Activated naive CD8-positive, alpha-beta T cell treated with anti-CD3 and anti-CD28 coated beads, Interleukin-2, amount 50 U/mL, for 24 hours (primary cell): ENCODE measurements at places on chromosomes 4 and X.

DNA sequence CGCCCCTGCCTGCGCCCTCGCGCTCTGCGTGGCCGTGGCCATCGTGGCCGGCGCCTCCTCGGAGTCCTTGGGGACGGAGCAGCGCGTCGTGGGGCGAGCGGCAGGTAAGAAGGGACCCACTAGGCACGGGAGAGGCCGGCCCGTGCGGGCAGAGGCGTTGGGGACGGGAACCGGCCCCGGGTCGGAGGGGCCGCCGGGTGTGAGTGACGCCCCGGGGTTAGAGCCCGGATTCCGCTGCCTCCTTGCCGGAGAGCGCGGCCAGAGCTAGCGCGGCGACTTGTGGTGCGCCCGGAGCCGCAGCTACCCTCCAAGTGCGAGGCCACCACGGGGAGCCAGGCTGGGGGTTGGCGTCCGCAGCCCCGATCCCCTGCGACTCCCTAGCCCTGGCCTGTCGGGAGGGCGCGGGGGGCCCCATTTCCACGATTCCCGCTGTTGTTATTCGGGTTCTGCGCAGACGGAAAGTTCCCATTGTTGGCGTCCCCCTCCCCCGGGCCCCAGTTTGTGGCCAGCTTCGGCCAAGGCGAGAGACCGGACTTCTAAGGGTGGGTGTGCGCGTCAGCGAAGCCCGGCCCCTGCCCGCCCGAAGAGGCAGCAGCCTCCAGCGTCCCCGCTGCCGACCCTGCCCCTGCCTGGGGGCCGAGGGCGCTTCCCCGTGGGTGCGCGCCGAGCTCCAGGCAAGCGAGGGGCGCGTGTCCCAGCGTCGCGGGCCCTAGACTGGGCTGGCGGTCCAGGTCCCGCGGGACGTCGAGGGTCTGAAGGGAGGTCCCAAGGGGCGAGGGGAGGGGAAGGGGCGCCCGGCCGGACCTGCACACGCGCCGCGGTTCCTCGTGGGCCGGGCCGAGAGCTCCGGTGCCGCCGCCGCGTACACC lies 1.1 kb downstream of the FGFR3 start:
- peaks cover 17% of the 10 kb centered on the region for H3K27me3 ChIP-seq
- no peaks in the 10 kb centered on the region for H3K36me3 ChIP-seq
- H3K4me3 ChIP-seq = no peak overlapping the region

DNA sequence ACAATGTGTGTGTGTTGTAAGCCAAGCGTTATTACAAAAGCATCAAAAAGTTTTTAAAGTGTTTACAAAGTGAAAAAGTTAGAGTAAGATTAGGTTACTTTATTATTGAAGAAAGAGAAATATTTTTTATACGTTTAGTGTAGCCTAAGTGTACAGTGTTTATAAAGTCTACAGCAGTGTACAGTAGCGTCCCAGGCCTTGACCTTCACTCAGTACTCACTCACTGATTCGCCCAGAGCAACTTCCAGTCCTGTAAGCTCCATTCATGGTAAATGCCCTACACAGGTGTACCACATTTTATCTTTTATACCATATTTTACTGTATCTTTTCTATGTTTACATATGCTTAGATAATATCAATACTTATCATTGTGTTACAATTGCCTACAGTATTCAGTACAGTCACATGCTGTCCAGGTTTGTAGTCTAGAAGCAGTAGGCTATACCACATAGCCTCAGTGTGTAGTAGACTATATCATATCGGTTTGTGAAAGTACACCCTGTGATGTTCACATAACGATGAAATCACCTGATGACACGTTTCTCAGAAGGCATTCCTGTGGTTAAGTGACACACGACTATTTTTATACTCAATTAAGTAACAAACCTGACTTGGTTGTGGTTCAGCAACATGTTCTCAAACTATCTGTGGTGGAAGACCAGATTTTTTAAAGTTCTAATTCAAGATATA lies 152.0 kb upstream of the EDNRA start:
- DNase-seq = no peak
- H3K4me1 ChIP-seq = no peaks in the 10 kb centered on the region
- H3K36me3 ChIP-seq = no peaks in the 10 kb centered on the region

GRCh38 chr4:3017504-3017903 lies 54.1 kb downstream of the GRK4 start:
- H3K27me3 ChIP-seq = no peaks in the 10 kb centered on the region
- H3K27ac ChIP-seq = no peak overlapping the region
- no peaks in the 10 kb centered on the region for H3K4me1 ChIP-seq
- H3K4me3 ChIP-seq = no peak overlapping the region

- no peak overlapping the region for H3K4me3 ChIP-seq
- no peaks in the 10 kb centered on the region for H3K4me1 ChIP-seq
- no peak overlapping the region for H3K27ac ChIP-seq
- no peaks in the 10 kb centered on the region for H3K36me3 ChIP-seq
Observed at GRCh38 chr4:128716338-128716737, 93.2 kb upstream of the JADE1 start.

DNA sequence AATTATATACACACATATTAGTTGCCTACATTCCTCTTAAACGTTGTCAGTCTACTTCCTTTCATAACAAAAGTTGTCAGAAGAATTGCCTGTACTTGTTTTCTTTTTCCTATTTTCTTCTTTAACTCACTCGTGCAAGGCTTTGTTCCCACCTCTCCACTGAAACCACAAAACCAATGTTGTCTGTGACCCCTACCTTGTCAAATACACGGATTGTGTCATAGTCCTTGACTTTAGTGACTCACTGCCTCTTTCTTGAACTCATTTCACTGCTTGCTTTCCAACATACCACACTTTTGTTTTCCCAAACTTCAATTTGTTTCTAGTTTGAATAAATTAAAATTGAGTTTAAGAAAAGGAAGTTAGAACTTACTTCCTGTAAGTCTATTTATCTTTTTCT lies 283.9 kb upstream of the AGA start:
- no peak overlapping the region for H3K4me3 ChIP-seq
- H3K4me1 ChIP-seq = no peaks in the 10 kb centered on the region
- no peaks in the 10 kb centered on the region for H3K36me3 ChIP-seq
- DNase-seq = no peak
- H3K27me3 ChIP-seq = peaks cover 2% of the 10 kb centered on the region

GRCh38 chr4:124018383-124019317 lies 622.1 kb downstream of the SPRY1 start:
- peak; percentile 1 for DNase-seq
- no peak overlapping the region for H3K27ac ChIP-seq
- H3K27me3 ChIP-seq = no peaks in the 10 kb centered on the region
- no peaks in the 10 kb centered on the region for H3K36me3 ChIP-seq
- H3K4me1 ChIP-seq = peaks cover 5% of the 10 kb centered on the region

DNA sequence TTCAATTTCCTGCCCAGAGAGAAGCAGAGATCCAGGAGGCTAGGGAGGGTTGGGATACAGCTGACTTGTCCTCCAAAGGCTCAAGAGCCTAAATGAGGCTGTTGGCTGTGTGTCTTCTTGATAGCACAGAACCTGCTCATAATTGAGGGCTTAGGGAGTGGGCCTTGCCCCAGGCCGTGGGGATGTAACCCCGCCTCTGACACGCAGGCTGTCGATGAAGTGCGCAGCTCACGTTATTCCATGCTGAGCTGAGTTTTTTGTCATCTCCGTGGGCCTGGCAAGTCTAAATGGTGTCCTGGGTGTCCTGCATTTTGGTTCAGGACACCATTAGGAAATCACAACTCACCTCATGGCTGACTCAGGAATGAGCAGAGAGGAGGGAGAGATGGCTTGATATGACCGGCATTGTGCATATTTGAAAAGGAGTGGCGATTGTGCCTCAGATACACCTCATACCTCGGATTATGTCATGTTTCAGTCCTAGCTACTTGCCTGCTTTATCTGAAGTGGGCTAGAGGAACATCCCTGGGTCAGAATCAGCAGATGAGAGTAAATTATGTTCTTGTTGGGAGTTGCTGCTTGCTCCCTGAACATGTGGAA lies 43.7 kb downstream of the FHDC1 start:
- no peaks in the 10 kb centered on the region for H3K36me3 ChIP-seq
- H3K27me3 ChIP-seq = no peaks in the 10 kb centered on the region

DNA sequence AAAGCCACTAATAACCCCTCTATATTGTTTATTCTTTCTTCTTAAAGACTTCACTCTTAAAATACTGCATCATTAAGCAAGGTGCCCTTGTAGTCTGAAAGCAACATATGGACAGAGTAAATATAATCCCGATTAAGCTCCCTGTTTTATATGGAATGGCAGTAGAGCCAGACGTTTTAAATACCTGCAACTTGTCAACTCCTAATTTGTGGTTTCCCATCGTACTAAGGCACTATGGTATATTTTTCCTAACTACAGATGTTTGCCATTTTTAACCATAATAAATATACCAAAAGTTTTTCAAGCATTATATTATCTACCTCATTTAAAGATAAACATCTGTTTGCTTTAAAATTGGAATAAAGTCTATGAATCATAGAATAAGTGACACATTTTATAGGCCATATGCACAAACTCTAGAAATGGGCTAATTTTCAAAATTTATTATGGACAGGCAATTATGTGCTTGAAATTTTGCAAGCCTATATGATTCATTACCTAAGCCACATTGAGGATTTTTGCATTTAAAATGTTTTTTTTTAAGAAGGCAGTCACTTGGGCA lies 194.6 kb downstream of the FRMPD4 start:
- peaks cover 1% of the 10 kb centered on the region for H3K27me3 ChIP-seq
- H3K27ac ChIP-seq = no peak overlapping the region
- H3K4me3 ChIP-seq = no peak overlapping the region
- no peaks in the 10 kb centered on the region for H3K36me3 ChIP-seq
- no peaks in the 10 kb centered on the region for H3K4me1 ChIP-seq
- DNase-seq = no peak

DNA sequence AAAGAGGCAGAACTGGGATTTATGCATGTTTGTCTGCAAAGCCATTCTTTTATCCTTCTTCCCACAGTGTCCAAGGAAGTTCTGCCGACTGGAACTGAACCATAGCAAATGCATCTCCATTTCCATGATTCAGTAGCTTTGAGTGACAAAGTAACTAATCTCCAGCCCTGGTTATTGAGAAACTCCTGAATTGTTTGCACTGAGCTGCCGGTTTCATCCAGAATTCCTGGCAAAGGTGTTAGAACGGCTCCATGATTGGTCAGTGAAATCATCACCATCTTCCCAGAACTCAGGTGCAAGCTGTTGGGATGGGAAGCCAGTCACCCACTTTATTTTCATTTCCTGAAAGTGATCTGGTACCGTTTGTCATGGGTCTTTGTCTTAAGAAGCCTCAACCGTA lies 47.0 kb upstream of the SLC34A2 start:
- H3K4me3 ChIP-seq = no peak overlapping the region
- no peak for DNase-seq
- no peaks in the 10 kb centered on the region for H3K4me1 ChIP-seq
- H3K27ac ChIP-seq = no peak overlapping the region
- no peaks in the 10 kb centered on the region for H3K36me3 ChIP-seq
- no peaks in the 10 kb centered on the region for H3K27me3 ChIP-seq

- no peaks in the 10 kb centered on the region for H3K36me3 ChIP-seq
- no peak overlapping the region for H3K27ac ChIP-seq
- no peaks in the 10 kb centered on the region for H3K4me1 ChIP-seq
- no peak for DNase-seq
Observed at GRCh38 chr4:59647011-59647410, 1553.1 kb upstream of the ADGRL3 start.

DNA sequence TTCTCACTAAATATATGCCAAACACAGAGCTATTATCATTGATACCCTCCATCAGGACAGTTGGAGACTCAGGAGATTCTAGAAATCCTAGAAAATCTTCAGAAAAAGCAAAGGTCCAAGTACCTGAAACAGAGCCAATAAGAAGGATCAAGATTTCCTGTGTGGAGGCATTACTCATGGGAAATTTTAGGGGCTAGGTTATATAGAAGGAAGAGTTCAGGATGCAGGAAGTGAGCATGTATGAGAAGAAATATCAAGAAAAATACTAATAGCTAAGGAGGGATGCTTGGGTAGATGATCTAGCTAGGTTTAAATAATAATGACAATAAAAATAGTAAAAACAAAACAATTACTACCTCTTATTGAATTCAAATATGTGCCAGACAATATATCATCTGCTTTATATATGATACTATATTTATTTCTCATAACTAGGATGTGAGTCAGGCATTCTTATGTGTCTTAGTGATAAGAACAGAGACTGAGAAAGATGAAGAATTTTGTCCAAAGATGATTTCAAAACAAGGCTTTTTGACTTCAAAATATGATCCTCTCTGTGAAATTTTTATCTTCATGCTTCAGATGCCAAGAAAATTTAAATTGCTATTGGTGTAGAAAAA lies 66.4 kb upstream of the HHIP start:
- no peaks in the 10 kb centered on the region for H3K27me3 ChIP-seq
- H3K4me1 ChIP-seq = no peaks in the 10 kb centered on the region
- DNase-seq = no peak

GRCh38 chr4:113476800-113477199 lies 284.7 kb downstream of the CAMK2D start:
- no peak overlapping the region for H3K4me3 ChIP-seq
- H3K36me3 ChIP-seq = peaks cover 64% of the 10 kb centered on the region
- DNase-seq = peak; percentile 30
- H3K27me3 ChIP-seq = no peaks in the 10 kb centered on the region
- peaks cover 51% of the 10 kb centered on the region for H3K4me1 ChIP-seq

DNA sequence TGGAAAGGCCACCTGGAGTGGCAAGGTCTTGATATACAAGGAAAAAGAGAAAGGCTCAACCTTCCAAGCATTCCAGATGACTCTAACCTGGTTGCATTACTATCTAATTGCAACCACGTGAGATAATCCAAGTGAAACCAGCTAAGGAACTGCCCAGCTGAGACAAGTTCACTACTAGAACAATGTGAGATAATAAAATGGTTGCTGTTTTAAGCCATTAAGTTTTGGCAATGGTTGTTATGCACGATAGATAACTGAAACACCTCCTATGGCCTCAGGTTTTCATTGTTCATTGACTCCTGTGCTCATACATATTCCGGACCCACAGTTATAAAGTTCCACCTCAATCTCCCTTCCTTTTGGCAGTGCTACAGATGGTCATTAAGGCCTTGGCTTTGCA lies 9.2 kb upstream of the CXorf66 start:
- H3K36me3 ChIP-seq = no peaks in the 10 kb centered on the region
- peaks cover 5% of the 10 kb centered on the region for H3K27me3 ChIP-seq
- H3K27ac ChIP-seq = no peak overlapping the region
- H3K4me3 ChIP-seq = no peak overlapping the region
- H3K4me1 ChIP-seq = peaks cover 1% of the 10 kb centered on the region
- DNase-seq = no peak

DNA sequence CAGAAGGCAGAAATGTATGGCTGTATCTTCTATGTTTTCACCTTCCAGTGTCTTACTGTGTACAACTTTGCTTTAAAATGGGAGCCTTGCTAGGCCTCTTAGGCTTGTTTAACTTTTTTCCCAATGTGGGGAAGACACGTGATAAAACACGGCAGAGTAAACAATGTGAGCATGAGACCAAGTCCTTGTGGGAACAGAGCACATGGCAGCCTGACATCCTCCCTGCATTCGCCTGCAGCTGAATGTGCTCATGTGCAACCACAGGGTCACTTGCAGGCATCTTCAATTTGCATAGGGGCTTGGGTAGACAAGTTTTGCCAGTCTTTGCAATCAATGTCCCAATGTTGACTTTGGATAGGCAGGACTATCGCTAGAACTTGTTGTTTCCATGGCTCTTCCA lies 91.8 kb downstream of the CCNG2 start:
- no peak overlapping the region for H3K4me3 ChIP-seq
- no peaks in the 10 kb centered on the region for H3K4me1 ChIP-seq
- DNase-seq = no peak

- no peak for DNase-seq
- no peaks in the 10 kb centered on the region for H3K36me3 ChIP-seq
- H3K4me3 ChIP-seq = no peak overlapping the region
- H3K4me1 ChIP-seq = no peaks in the 10 kb centered on the region
- no peaks in the 10 kb centered on the region for H3K27me3 ChIP-seq
Observed at GRCh38 chrX:20046864-20047263, 56.0 kb upstream of the BCLAF3 start.
